ENCODE measurements at places on chromosomes 3 and 15.

DNA sequence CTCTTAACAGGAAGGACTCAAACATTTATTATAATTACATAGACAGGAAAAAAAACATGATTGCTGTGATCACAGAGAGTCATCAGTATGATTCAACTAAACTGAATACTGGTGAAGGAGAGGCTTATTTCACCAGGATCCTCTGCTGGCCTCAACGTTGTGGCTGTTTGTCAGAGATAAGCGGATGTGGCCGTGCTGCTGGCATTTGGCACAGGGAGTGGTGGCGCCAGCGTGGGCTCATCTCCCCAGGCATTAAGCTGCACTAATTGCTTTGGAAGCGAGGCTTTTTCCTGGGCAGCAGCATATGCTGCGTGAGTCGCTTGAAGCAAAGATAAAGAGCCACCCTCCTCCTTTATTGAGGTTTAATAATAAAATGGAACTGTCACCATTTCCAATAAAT, 306.7 kb downstream of the LRTM1 start:
- DNase-seq: peak; percentile 35

GRCh38 chr3:159785273-159785708, 203.3 kb upstream of the IL12A start:
- DNase-seq: no peak

DNA sequence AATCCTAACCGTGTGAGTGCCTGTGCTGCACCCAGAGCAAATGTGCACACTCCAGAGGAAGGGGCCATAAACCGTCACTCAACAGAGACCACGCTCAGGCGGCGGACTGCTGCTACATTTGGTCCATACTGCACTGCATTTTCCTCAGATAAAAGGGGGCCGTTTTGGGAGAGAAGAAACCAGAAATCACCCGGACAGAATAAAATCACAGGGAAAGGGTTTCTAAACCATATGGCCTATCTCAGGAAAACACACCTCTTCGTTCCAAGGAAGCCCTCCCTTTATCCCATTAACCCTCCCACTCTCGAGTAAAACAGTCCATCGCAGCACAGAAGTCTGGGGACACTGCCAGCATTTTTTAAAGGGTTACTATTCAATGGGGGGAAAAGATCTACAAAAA, 7.6 kb downstream of the IL17RD start:
- DNase-seq: no peak

DNA sequence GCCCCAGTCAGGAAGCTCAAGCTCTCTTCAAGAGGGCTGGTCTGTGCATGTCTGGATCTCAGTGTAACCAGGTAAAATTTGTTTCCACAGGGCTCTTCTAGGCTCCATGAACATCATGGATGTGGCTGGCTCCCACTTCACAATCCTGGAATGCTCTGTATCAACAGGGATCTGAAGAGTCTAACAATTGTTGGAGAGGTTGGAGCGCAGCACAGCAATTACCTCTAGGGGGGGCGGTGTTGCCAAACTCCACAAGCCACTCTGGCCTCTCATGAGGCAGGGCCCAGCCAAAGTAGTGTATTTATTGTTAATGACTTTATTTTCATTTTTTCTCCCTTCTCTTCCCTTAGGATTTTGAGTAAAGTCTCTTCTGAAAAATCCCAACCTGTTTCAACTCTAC, 6.1 kb upstream of the EIF2B5 start:
- peak; percentile 51 for DNase-seq

- no peak for DNase-seq
Measured at GRCh38 chr15:89818287-89818686, 3.6 kb upstream of the ANPEP start.

GRCh38 chr3:183385698-183386613, 42.5 kb downstream of the MCF2L2 start:
- peak; percentile 76 for DNase-seq

- no peak for DNase-seq
Measured at GRCh38 chr3:24623657-24624056, 129.0 kb upstream of the THRB start.

DNA sequence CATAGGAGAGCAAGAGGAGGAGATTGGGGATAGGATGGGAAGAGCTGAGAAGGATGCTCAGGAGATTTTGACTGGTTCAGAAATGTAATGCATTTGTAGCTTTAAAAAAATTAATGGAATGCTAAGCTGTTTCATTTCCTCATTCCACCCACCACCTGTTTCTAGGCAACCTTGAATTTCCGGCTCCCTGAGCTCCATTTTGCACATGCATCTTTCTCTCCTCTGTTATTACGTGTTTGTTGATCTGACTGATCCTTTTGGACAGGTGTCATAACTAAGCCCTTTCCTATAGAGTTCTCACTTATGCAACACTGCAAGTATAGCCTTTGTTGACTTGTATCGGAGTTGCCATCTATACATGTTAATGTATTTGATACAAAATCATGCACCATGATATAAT, 4.3 kb downstream of the TMPRSS7 start:
- DNase-seq: peak; percentile 23

DNA sequence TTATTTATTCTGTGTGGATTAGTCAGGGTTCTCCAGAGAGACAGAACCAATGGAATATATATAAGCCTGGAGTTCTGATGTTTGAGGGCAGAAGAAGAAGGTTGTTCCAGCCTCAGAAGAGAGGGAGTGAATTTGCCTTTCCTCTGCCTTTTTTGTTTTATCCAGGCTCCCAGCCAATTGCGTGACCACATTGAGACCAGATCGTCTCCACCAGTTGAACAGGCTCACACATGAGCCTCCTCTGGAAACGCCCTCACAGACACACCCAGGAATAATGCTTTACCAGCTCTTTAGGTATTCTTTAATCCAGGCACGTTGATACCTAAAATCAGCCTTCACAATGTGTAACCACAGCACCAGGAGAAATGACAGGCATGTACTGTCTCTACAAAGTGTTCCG, 923.1 kb downstream of the TBL1XR1 start:
- DNase-seq: no peak

All from SW480 (cell line).